CD4-positive, alpha-beta T cell treated with Interleukin-6 for 4 hours (primary cell): ENCODE measurements at places on chromosomes 7 and 10.

- DNase-seq: peak; percentile 14
Observed at GRCh38 chr10:324593-324992, 189.3 kb downstream of the ZMYND11 start.

DNA sequence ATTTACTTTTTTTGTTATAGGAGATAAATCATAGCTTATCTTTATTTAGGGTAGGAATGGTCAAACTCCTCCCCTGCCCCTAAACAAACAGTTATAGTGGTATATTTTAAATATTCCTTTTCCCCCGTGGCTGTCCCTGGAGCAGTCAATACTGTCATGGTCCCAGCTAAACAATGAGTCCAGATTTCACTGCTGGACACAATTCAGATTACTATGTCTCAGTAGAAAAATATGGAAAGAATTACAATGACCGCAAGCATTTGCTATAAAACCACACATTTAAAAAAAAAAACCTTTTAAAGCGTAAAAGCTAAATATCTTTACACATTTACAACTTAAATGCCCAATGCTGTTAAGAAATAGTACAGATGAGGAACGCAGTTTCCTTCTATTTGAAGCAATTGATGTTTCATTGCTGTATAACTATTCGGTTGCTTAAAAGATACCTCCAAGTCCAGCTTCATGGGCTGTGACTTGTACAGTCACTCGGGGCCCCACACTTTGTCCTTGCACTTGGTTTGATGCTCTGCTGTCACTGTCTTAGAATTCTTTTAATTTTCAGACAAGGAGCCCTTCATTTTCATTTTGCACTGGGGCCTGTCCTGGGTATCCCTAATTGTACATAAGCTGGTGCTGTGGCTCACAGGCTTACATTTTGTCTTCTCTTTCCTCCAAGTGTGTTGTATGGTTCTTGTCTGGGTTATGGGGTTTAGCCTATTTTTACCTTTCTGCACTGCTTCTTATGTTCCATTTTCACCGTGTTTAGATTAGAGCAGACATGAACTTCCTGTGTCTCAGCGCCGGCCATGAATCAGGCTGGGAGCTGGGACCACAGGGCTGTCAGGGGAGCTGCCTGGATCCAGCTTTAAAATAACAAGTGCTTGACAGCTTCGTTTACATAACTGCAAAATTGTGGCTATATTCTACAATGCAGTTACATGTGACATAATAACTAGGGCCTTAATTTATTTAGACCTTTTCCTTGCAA lies 530.2 kb upstream of the FZD8 start:
- no peak for DNase-seq

GRCh38 chr7:22295402-22296264 lies 61.3 kb downstream of the RAPGEF5 start:
- DNase-seq: no peak

- DNase-seq: no peak
Observed at GRCh38 chr7:22724861-22725260, 2.1 kb upstream of the IL6 start.

DNA sequence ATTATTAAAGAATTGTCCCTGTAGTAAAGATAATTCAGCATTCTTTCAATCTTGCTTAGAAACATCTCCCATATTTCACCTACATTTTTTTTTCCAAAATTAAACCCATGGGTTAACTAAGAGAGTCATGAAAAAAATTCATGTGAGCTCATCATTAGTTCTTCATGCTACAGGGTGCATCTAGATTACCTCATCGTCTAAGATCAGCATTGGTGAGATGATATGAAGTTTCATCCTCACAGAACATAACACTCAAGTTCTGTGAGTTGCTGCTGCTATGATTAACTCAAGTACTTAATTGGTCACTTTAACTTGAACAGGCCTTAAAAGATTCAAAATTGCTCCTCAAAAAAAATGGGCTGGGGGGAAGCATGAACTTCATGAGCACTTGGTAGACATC lies 50.0 kb downstream of the RAB11FIP2 start:
- DNase-seq: no peak
